ENCODE measurements at places on chromosomes 2 and 18.

DNA sequence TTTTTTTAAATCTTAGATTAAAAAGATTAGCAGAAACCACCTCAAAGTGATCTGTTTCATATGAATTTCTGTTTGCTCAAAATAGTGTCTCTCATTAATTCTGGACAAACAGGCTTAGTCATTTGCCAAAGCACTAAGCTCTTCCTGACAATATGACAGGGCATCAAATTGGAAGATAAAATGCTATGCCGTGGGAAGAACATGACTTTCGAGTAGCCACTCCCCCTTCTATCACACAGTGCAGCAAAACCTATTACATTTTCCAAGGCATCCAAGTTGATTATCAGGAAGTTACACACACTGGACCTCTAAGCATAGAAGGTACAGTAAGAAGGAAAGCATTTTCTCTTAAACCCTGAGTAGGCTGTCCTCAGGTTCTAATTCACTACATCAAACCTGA is 89.5 kb downstream of the STK39 start:
- DNase-seq, result no peak

DNA sequence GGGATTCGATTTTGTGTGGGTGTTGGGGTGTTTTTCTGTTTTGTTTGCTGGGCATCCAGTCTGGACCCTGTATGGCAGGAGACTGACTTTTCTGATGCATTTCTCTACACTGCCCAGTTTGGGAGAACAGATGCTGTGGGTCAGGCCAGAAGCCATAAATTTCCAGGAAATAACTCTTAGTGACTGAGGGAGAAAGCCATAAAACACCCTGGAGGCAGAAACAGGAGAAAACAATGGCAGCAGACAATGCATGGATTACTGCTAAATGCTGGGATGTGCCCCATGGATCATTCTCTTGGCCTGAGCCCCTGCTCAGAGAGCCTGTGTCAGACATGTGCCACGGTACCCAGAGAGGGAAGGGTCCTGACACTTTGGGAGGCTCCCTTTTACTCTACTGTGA is 133.6 kb upstream of the CAPN13 start:
- DNase-seq, result no peak

DNA sequence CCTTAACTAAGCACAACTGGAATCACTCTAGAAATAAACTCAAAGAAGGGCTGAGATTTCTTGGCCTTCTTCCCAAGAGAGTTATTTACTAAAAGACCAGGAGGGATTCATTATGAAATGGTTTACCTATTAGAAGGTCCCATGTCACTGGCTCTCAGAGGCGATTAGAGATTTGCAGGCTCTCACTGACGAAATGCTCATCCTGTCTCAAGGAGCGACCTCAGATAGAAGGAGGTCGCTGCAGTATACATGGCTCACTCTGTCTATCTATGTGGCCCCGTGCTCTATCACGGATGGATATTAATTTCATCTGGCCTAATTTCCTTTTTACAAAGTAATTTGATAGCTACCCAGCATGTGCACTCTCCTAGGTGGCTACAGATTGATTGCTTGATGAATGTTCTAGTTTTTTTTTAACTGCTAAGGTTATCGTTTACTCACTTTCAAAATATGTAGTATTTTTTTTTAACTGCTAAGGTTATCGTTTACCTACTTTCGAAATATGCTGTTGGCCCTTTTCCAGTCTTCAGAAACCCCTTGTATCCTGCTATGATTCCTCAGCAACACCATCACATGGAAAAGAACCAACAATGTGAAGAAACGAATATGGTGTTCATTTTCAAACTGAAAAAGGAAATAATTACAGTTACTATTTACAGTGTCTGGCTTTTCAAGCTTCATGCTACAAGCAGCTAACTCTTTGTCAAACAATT is 9.1 kb downstream of the SMIM21 start:
- no peak for DNase-seq

DNA sequence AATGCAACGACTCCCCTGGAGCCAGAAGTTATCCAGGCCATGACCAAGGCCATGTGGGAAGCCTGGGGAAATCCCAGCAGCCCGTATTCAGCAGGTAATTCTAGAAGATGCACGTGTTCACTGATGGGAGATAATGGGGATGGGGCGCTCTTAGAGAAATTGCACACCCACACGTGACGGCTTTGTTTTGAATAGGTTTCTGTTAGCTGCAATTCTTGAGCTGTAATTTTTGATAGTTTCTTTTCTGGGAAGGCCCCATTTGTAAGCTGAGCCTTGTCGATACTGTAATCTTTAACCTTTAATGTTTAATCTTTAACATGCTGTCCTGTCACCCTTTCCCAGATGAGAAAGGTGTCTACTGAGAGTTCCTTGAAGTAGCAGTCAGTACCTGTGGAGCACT is 3.6 kb downstream of the SCLY start:
- no peak for DNase-seq

GRCh38 chr2:32798829-32799228 is 147.9 kb upstream of the LTBP1 start:
- DNase-seq, result no peak

Data from stimulated activated CD8-positive, alpha-beta memory T cell treated with anti-CD3 and anti-CD28 coated beads, Interleukin-7, amount 100 ng/mL, for 4 hours (primary cell).